ENCODE measurements at places on chromosomes 16 and 17.

- DNase-seq: no peak
Observed at GRCh38 chr17:41190328-41190727, 641 bp downstream of the KRTAP9-1 start.

DNA sequence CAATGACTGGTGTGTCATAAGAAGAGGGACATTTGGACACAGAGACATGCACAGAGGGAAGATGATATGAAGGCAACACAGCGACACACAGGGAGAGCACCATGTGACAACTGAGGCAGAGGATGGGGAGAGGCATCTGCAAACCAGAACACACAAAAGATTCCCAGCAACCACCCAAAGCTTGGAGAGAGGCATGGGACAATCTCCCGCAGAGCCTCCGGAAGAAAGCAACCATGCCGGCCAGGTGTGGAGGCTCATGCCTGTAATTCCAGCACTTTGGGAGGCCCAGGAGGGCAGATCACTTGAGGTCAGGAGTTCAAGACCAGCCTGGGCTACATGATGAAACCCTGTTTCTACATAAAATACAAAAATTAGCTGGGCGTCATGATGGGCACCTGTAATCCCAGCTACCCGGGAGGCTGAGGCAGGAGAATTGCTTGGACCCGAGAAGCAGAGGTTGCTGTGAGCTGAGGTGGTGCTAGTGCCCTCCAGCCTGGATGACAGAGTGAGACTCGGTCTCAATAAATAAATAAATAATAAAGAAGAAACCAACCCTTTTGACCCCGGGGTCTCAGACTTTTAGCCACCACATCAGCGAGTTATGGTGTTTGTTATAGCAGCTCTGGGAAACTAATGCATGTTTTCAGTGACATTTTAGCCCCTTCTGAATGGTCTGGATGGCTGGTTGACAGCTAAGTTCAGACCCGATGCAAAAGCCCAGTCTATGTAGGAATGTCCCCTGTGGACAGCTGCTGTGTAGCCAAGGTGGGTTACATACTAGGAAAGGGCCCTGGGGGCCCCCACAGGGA lies 13.8 kb upstream of the PLCG2 start:
- DNase-seq: no peak

- no peak for DNase-seq
Observed at GRCh38 chr17:7263801-7264078, 1.5 kb upstream of the CLDN7 start.

GRCh38 chr16:79618041-79618691 lies 17.6 kb upstream of the MAF start:
- DNase-seq: no peak

DNA sequence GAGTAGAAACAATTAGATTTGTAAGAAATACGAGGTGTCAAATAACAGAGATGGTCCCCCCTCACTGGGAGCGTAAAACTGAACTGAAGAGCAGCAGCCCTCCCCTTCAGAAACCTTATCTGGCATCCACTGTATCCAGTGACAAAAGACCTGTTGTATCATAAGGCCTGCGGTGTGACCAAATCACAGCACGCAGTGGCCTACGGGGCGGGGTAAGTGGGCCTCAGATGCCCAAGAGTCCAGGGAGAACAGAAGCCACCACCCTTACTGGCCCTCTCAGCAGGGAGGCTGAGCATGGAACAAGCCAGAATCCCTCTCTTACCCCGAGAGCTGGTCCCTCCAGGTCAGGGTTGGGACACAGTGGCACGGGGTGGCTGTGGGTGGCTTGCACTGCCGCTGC lies 5.5 kb downstream of the JMJD6 start:
- no peak for DNase-seq

DNA sequence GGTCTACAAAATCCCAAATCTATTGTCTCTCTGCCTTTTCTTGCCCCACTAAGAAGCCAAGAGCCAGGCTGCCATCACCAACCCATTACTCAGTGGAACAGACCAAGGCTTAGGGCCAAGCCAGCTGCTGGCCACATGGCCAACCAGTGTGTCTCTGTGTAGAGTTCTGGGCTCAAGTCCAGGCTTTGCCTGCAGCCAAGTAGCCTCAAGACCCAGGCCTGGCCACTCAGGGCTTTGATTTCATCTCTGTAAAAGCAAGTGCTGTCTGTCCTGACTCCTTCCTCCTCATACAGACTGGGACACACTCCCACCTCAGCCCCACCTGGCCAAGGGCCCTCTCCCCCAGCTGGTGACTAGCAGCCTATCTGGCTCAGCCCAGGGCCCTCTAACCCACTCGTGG lies 14.6 kb downstream of the SREBF1 start:
- DNase-seq: no peak

Measured in stimulated activated CD8-positive, alpha-beta memory T cell treated with anti-CD3 and anti-CD28 coated beads, Interleukin-2, amount 100 ng/mL, for 48 hours (primary cell).